ENCODE measurements at places on chromosomes 7 and 10. TPM values are rescaled to one million over a fixed set of nuclear protein-coding genes. Genes with fewer than 3 reads are reported as not detected.

GIMAP7 gene
- 17.9 TPM for polyA plus RNA-seq

RBM28 gene
- polyA plus RNA-seq = 50.8 TPM

PAPOLB gene
- polyA plus RNA-seq = 0.06 TPM

IFIT2 gene
- polyA plus RNA-seq = 10.5 TPM

ARHGEF35 gene
- 23.3 TPM for polyA plus RNA-seq

TEX47 gene
- not detected for polyA plus RNA-seq

OIT3 gene
- 2.8 TPM for polyA plus RNA-seq

CPEB3 gene
- polyA plus RNA-seq = 5.0 TPM

ADAP1 gene
- polyA plus RNA-seq = 14.6 TPM

LRRN3 gene
- polyA plus RNA-seq = 5.7 TPM

PCDH15 gene
- 6.8 TPM for polyA plus RNA-seq

STEAP1B gene
- 1.5 TPM for polyA plus RNA-seq

CTBP2 gene
- polyA plus RNA-seq = 90.6 TPM

CALML3 gene
- not detected for polyA plus RNA-seq

SPOCK2 gene
- 163 TPM for polyA plus RNA-seq

ABCA13 gene
- polyA plus RNA-seq = 1.0 TPM

FBXL13 gene
- 3.7 TPM for polyA plus RNA-seq

PDE1C gene
- 4.3 TPM for polyA plus RNA-seq

ADAM22 gene
- 15.3 TPM for polyA plus RNA-seq

VPS50 gene
- polyA plus RNA-seq = 34.3 TPM

DPYSL4 gene
- 14.6 TPM for polyA plus RNA-seq

ANKRD61 gene
- 0.86 TPM for polyA plus RNA-seq

DMBT1 gene
- 0.03 TPM for polyA plus RNA-seq

FAM13C gene
- 9.7 TPM for polyA plus RNA-seq

CDC14C gene
- not detected for polyA plus RNA-seq

TCF7L2 gene
- 47.4 TPM for polyA plus RNA-seq

EBF3 gene
- polyA plus RNA-seq = 0.89 TPM

GDF2 gene
- polyA plus RNA-seq = not detected

LIPN gene
- not detected for polyA plus RNA-seq

BEND7 gene
- 33.2 TPM for polyA plus RNA-seq

SPDYE2 gene
- 3.4 TPM for polyA plus RNA-seq
